ENCODE measurements at places on chromosomes 12 and 14. TPM values are rescaled to one million over a fixed set of nuclear protein-coding genes. Genes with fewer than 3 reads are reported as not detected.
A peak's percentile ranks its signal among the peaks of the same experiment; 100 is the strongest.

METTL17 gene
- 81.5 TPM for polyA plus RNA-seq

RNASE2 gene
- not detected for polyA plus RNA-seq

SPTB gene
- polyA plus RNA-seq = 0.03 TPM

ANO2 gene
- polyA plus RNA-seq = 15.4 TPM

CYP46A1 gene
- 0.05 TPM for polyA plus RNA-seq

CDH24 gene
- 63.1 TPM for polyA plus RNA-seq

LRIG3 gene
- polyA plus RNA-seq = 43.8 TPM

ERG28 gene
- polyA plus RNA-seq = 46.0 TPM

GUCY2C gene
- not detected for polyA plus RNA-seq

CLBA1 gene
- polyA plus RNA-seq = 4.9 TPM

SIX4 gene
- 1.8 TPM for polyA plus RNA-seq

DNA sequence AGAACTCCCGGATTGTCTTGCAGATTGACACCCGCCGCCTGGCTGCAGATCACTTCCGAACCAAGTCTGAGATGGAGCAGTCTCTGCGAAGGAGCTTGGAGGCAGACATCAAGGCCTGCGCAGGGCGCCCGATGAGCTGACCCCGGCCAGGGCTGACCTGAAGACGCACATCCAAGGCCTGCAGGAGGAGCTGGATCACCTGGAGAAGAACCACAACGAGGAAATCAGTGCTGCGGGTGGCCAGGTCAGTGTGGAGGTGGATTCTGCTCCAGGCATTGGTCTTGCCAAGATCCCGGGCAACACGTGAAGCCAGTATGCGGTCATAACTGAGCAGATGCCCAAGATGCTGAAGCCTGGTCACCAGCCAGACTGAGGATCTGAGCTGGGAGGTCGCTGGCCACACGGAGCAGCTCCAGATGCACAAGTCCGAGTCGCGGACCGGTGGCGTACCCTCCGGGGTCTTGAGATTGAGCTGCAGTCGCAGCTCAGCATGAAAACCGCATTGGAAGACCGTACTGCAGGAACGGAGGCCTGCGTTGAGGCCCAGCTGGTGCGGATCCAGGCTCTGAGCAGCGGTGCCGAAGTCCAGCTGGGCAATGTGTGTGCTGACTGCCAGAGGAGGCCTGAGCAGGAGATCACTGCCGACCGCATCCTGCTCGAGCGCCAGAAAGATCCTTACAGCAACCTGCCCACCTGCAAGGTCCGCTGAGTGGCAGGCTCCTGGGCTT, 12.4 kb upstream of the A2M start:
- peaks cover 4% of the 10 kb centered on the region for H3K4me1 ChIP-seq
- H3K36me3 ChIP-seq = no peaks in the 10 kb centered on the region
- no peak overlapping the region for H3K27ac ChIP-seq
- no peak for DNase-seq
- no peak overlapping the region for H3K4me3 ChIP-seq

DNA sequence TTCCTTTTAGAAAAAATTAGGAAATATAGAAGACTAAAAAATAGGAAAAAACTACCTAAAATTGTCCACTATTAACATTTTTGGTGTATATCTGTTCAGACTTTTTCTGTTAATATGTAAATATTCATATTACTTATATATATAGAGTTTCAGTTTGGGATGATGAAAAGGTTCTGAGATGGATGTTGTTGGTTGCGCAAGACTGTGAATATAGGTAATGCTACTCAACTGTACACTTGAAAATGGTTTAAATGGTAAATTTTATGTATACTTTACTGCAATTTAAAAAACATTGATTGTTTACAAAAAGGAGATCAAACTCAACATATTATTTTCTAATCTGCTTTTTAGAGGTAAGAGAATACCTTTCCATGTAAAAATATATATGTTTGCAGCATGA, 200.9 kb downstream of the RAD51B start:
- H3K4me3 ChIP-seq = no peak overlapping the region
- H3K27ac ChIP-seq = no peak overlapping the region
- H3K27me3 ChIP-seq = no peaks in the 10 kb centered on the region
- H3K36me3 ChIP-seq = no peaks in the 10 kb centered on the region
- DNase-seq = no peak

GRCh38 chr12:16417058-16417457, 69.6 kb downstream of the MGST1 start:
- no peaks in the 10 kb centered on the region for H3K4me1 ChIP-seq
- no peaks in the 10 kb centered on the region for H3K27me3 ChIP-seq
- no peak for DNase-seq
- H3K4me3 ChIP-seq = no peak overlapping the region

- no peaks in the 10 kb centered on the region for H3K4me1 ChIP-seq
- H3K4me3 ChIP-seq = no peak overlapping the region
- no peak overlapping the region for H3K27ac ChIP-seq
- no peak for DNase-seq
- no peaks in the 10 kb centered on the region for H3K36me3 ChIP-seq
- H3K27me3 ChIP-seq = no peaks in the 10 kb centered on the region
Observed at GRCh38 chr12:20272801-20273200, 95.5 kb upstream of the PDE3A start.

DNA sequence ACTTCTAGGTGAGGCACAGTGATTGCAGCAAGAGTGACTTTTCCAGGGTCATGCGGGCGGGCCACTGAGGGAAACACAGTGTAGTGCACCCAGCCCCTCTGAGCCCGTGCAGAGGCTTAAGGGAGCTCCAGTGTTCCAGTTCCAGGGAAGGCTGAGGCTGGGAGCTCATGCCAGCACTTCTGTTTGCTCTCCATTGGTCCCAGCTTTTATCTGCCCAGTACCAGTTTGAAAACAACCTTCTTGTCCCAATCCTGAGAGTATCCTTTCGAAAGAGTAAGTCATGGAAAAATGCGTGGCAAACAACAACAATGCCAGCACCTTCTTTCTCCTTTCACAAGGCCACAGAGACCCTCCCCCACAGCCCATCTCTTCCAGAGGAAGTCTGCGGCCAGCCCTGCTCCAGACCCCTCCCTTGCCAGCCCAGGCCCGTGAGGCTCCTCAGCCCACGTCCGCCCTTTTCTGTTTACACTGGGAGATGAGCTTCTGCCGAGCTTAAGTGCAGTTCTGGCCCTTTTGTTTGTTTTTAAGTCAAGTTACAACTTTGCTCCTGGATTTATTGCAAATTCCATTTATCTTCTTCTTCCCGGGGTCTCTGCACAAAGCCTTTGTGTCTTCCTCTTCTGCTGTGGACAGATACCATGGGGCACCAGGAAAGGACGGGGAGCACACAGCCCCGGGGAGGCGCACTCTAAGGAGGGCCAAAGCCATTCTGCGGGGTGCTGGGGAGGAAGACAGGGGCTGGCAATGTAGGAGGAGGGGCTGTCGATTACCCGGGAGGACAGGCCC, 185.6 kb downstream of the ZFP36L1 start:
- no peak overlapping the region for H3K27ac ChIP-seq
- H3K4me3 ChIP-seq = no peak overlapping the region
- H3K27me3 ChIP-seq = no peaks in the 10 kb centered on the region
- H3K36me3 ChIP-seq = no peaks in the 10 kb centered on the region

GRCh38 chr12:29599381-29599780, 101.9 kb upstream of the OVCH1 start:
- H3K36me3 ChIP-seq = no peaks in the 10 kb centered on the region
- no peak for DNase-seq
- H3K4me3 ChIP-seq = no peak overlapping the region
- H3K27me3 ChIP-seq = no peaks in the 10 kb centered on the region
- H3K4me1 ChIP-seq = no peaks in the 10 kb centered on the region
- H3K27ac ChIP-seq = no peak overlapping the region

DNA sequence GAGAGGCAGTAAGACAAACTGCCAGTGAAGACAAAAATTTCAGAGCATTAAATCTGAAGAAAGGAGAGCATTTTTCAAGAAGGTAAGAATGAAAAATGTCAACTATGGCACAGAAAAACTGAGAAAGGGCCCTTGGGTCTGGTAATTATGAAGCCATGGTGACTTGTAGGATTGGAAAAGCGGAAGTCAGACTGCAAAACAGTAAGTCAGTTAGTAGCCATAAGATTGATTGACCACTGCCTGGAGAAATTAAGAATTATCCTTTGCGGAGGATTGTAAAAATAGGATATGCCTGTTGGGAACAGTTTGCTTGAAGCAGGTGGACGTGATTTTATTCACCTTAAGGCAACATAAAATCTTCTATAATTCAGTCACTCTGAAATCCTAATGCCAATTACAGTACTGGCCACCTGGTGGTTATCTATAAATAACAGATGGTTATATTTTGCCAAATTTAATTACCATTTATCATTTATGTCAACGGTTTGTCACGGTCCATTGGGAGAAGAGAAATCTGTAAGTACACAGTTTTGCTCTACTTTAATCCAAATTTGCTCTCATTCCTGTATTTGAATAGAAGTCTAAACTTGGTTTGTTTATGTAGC, 127.1 kb upstream of the CNTN1 start:
- H3K27ac ChIP-seq = no peak overlapping the region
- H3K4me1 ChIP-seq = no peaks in the 10 kb centered on the region
- H3K27me3 ChIP-seq = no peaks in the 10 kb centered on the region

DNA sequence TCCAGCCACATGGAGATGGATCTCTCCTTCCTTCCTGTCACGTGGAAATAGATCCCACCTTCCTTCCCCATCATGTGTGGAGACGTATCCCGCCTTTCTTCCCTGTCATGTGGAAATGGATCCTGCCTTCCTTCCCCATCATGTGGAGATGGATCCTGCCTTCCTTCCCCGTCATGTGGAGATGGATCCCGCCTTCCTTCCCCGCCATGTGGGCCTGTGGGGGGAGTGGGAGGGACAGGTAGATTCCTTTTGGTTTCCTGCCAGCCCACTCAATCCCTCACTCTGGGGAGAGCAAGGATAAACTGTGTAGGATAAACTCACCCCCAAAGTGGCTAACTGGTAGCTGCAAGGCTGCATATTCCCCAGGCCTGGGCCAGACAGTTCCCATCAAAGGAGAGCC, 31.7 kb upstream of the TDRD9 start:
- DNase-seq = no peak
- no peaks in the 10 kb centered on the region for H3K36me3 ChIP-seq
- no peaks in the 10 kb centered on the region for H3K27me3 ChIP-seq
- no peak overlapping the region for H3K27ac ChIP-seq

DNA sequence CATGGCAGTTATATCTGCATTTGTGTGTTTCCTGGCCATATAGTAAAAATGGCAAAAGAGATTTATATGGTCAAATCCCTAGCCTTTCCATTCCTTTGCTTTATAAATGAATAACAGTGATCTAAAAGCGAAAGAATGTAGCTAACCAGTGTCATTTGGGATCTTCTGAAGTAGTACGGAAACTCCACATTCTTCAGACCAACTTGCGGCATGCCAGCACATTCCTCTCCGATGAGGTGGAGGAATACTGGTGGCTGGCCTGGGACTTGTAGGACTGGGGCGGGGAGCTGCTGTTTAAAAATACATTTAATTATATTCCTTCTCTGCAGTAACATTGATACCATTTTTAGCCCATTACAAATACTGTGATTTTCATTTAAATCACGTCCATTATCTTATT, 85.3 kb downstream of the SAMD4A start:
- DNase-seq = peak; percentile 96
- H3K4me1 ChIP-seq = peaks cover 62% of the 10 kb centered on the region
- peak overlapping the region; percentile 29 for H3K4me3 ChIP-seq
- peak overlapping the region; percentile 100 for H3K27ac ChIP-seq

GRCh38 chr14:39212034-39212433, 21.7 kb upstream of the MIA2 start:
- no peaks in the 10 kb centered on the region for H3K27me3 ChIP-seq
- no peak overlapping the region for H3K4me3 ChIP-seq

DNA sequence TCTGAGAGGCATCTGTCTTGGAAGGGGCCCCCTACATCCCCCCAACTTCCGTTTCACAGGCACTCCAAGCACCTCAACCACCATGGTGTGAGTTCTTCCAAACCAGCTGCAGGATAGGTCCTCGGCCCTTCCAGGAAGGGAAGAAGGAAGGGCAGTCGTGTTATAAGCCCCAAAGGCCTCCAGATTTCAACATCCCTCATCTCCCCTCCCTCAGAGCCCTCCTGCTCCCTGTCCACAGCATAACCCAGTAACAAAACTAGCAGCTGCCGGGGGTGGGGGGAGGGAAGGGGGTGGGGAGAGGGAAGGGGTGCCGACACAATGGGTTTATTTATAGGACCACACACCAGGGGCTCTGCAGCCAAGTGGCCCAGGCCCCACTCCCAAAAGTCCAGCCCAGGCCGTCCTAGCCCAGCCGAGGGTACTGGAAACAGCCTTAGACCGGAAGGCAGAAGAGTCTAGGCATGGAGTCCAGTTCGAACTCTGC, 18.3 kb downstream of the NCKAP5L start:
- no peak for DNase-seq
- H3K4me1 ChIP-seq = no peaks in the 10 kb centered on the region
- H3K27ac ChIP-seq = no peak overlapping the region
- no peak overlapping the region for H3K4me3 ChIP-seq

- H3K4me1 ChIP-seq = peaks cover 27% of the 10 kb centered on the region
- no peaks in the 10 kb centered on the region for H3K36me3 ChIP-seq
- no peaks in the 10 kb centered on the region for H3K27me3 ChIP-seq
- H3K27ac ChIP-seq = peak overlapping the region; percentile 63
- H3K4me3 ChIP-seq = peak overlapping the region; percentile 90
Observed at GRCh38 chr14:20684662-20685456, 499 bp downstream of the RNASE4 start.

DNA sequence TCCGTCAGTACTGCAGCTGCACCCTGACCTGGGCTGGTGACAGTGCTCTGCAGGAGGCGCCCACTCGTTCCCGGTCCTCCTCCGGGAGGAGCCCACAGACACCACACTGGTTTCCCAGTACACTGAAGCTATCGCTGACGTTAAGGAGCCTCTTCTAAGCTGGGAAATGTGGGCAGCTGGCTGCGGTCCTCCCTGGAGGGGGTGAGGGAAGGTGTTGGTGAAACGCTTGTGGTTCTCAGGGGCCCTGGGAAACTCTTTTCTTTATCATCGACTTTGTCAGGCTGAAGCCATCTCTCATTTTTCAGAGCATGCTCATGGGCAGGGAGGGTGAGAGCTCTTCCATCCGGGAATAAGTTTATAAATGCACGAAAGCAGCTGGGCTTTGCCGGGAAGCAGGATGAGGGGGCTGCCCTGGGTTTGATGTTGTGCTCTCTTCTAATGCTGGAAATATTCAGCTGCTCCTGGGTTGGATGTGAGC, 176.0 kb downstream of the CHST11 start:
- no peaks in the 10 kb centered on the region for H3K27me3 ChIP-seq
- H3K27ac ChIP-seq = no peak overlapping the region
- H3K36me3 ChIP-seq = no peaks in the 10 kb centered on the region
- no peak for DNase-seq

DNA sequence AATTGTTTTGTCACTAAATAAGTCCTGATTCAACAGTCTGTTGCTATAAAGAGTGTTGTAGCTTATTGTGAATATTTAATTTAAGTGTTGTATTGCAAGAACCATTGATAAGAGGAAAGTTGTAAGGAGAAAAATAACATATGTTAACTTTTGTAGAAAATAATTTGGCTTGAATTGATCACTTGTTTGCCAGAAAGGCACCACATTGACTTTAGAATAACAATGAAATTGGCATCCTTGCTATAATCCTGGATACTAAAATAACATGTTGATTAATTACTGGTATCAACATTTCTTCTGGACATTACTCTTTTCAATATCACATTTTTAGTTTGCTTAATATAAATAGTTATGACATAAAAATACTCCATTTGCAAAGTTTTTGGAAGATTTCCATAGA, 159.0 kb downstream of the MGAT4C start:
- H3K36me3 ChIP-seq = no peaks in the 10 kb centered on the region
- no peaks in the 10 kb centered on the region for H3K4me1 ChIP-seq
